Activated CD8-positive, alpha-beta memory T cell treated with anti-CD3 and anti-CD28 coated beads for 1 hour (primary cell): ENCODE measurements at places on chromosomes 2 and 18.

DNA sequence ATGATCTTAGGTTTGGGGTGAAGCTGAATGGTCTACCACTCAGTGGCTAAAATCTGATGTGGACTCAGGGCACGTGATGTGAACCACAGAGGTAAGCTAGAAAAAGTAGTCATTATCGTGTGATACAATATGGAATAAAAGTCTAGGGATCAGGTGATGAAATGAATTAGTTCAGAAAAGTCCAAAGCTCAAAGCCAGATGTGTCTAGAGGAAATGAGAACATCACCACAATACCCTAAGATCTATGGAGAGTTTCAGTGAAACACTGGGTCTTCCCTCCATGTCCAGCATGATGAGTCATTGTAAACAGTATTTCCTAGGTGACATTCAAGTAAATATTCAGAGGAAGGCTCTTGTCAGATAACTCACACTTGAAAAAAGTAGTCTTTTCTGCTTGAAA is 1257.4 kb upstream of the ZEB2 start:
- no peak for DNase-seq

- no peak for DNase-seq
These were observed 344.3 kb upstream of the KCNH7 start for GRCh38 chr2:163182764-163183354.

DNA sequence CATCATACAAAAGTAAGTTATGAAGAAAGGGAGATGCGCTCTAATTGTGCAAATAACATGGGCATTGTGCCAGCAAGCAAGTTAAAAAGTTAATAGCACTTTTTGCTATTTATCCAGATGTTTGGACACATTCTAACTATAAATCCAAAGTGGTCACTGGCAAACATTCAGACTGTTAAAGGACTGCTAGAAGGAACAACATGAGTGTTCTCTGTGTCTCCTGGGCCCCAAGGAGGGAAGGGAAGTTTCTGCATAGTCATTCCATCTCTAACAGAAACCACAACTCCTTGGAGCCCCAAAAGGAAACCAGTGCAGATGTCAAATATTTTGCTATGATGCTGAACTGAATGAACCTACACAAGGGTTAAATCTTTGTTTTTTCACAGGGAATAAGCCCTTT is 213.3 kb upstream of the HNRNPA3 start:
- DNase-seq, result no peak

DNA sequence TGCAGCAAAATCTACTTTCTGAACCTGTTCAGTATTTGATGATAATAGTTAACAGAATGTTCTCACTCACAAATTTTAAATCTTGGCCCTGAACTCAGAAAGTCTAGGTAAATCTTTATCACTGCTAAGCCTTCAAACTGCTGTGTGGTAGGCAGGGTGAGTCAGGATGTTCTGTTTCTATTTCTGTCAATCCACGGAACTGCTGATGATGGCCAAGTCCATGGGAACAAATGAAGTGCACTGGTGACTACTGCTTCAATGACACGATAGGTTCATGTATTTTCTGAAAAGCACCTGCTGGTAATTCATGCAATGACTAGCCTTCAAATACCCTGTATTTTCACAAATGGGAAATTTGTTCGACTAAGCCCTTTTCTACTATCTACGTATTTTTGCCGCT is 14.2 kb downstream of the NIFK start:
- no peak for DNase-seq

- no peak for DNase-seq
These were observed 53.4 kb downstream of the NAPG start for GRCh38 chr18:10579079-10579867.

GRCh38 chr2:140657657-140658056 is 1473.2 kb downstream of the LRP1B start:
- DNase-seq, result no peak

GRCh38 chr2:112622528-112622849 is 23.2 kb upstream of the SLC20A1 start:
- DNase-seq, result no peak

GRCh38 chr2:125169764-125170146 is 1144.7 kb downstream of the CNTNAP5 start:
- DNase-seq, result no peak

DNA sequence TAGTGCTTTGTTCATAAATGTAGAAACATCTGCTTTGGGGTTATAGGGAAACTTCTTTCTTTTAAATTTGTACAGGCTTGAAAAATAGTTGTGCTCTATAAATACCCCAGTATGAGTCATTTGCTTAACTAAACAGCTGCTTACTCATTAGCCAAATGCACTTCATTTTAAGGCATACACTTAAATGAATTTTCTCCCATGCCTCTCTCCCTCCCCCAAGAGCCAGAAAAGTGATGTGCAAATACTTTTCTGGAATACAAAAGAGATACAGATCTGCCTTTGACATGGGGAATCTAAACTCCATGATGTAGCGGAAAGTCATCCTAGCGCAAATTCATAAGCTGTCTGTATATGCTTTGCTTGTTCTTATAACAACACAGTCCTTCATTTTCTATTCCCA is 469.4 kb downstream of the DLGAP1 start:
- no peak for DNase-seq

GRCh38 chr2:179340678-179341077 is 76.0 kb upstream of the SESTD1 start:
- DNase-seq, result no peak

GRCh38 chr18:12911025-12911928 is 27.2 kb upstream of the PTPN2 start:
- no peak for DNase-seq

DNA sequence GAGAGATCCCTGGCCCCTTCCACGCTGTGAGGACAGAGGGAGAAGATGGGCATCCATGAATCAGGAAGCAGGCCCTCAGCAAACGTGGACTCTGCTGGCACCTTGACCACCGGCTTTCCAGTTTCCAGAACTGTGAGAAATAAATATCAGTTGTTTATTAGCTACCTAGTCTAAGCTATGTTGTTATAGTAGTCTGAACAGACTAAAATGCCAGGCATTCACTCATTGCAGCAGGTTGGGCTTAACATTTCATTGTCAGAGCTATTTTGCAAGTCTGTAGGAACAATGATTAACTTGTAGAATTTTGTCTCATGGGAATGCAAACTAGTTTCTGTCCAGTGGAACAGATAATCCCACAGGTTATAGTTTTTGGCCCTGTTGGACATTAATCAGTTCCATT is 24.8 kb upstream of the TBC1D8 start:
- DNase-seq, result no peak

DNA sequence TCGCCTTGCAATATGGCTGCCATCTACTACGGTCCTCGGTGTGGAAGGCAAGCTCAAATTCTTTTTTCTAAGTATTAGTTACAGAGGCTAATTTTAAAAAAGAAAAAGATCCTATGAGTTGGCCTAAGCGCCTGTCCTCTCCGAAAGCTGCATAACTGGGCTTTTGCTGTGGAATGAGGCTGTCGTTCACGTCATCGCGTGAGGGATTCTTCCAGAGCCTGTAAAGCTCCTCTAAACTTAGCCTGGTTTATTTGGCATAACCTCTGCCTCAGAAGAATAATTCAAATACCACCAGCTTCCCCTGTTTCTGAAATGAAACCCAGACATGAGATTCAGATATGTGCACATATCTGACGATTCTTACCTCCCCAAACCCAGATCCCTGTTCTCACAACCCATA is 187.4 kb downstream of the DNER start:
- DNase-seq, result no peak

- DNase-seq, result no peak
These were observed 30.5 kb downstream of the MAL start for GRCh38 chr2:95056044-95056443.

DNA sequence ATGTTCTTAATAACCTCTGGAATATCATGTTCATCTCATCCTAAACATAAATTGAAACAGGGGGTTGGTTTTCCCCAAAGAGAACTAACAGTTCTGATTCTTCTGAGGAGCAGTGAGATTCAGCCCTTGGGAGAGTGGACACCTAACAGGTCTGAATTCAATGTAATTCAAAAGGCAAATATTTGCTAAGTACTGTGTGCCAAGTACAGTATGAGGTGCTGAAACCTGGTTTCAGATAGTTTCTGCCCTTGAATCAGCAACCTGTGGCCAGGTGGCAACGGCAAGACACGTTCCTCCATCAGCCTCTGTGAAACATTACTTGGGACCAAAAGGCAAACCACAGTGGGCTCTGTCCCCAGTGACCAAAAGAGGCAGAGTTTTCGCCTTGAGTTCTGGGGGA is 1.3 kb downstream of the LRRC30 start:
- DNase-seq, result no peak

DNA sequence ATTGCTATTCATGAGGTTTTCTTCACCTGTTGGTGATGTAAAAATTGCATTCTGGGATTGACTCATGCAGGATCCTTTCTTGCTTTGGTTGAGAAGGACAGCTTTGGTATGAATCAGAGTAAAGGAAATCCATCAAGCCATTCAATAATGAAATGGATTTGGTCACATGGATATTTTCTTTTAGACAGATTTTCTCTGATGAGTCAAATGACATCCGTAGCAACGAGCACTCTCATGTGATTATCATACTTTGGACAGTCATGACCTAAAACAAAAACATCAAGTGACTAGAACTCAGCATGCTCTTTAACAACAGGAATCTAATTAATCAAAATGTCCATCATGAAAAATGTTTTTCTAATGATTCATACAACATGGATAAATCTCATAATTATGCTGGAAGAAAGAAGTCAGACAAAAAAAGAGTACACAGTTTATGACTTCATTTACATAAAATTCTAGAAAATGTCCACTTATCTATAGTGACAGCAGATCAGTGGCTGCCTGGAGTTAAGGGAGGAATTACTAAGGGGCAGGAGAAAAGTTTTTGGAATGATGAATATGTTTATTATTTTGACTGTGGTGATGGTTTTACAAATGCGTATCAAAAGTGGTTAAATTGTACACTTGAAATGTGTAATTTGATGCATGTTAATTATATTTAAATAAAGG is 30.7 kb downstream of the TRAK2 start:
- DNase-seq, result no peak

- DNase-seq, result no peak
These were observed 27.0 kb downstream of the IMPA2 start for GRCh38 chr18:12008181-12008767.

DNA sequence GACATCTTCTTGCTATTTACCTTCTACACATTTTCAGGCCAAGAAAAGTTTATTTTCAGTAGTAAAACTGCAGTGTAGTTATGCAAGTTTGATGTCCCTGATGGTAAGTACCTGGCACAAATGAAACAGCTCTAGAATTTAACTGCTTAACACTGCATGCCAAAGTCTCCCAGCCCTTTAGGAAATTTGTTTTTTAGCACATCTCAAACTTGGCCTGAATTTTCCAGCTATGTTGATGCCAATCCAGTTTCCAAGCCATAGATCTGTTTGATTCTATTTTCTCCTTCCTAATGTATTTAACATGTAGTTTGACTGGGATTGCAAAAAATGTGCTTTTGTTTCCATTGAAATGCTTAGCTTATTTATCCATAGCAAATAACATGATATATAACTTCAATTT is 29.3 kb upstream of the ZNF385B start:
- no peak for DNase-seq

GRCh38 chr2:43946685-43947084 is 49.1 kb downstream of the LRPPRC start:
- DNase-seq, result no peak

DNA sequence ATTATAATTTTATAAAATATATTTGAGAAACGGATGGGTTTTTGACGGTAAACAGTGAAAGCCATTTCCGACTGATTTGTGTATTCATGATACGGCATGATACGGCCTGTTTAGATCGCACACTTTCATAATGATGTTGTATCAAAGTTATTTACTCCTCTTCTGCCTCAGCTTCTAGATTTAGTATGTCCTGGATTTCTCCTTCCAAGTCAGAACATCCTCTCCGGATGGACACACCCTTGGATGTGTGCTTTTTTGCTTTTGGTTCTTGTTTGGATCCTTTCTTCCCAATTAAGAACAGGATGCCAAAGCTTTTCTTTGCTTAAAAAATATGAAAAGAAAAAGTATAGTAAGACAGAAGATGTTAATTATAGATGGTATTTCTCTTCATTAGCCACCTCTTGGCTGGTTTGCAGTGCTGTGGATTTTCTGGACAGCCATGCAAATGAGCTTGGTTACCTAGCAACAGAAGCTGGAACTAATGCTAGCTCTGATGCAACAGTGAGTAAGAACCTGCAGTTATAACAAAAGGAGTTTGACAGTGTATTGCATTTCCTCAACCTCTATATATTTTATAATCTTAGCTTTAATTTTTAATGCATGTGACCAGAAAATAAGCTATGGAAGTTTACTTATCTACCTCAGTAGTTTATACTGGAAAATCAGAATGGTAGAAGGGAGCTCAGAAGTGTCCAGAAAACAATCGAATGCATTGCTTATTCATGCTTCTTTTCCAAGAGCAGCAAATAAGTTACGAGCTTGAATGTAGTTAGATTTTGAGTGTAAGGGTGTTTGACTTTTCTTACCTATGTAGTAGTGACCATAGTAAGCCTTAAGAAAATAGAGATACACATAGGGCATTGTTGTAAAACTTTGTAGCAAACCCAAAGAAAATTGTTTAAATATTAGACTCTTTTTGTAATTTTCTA is 27.9 kb downstream of the RMND5A start:
- DNase-seq, result no peak

- no peak for DNase-seq
These were observed 72.4 kb upstream of the KIF5C start for GRCh38 chr2:148802448-148803220.

GRCh38 chr18:10010611-10011015 is 96.8 kb downstream of the VAPA start:
- no peak for DNase-seq

- DNase-seq, result no peak
These were observed 1076.5 kb upstream of the ZEB2 start for GRCh38 chr2:145596416-145596815.

DNA sequence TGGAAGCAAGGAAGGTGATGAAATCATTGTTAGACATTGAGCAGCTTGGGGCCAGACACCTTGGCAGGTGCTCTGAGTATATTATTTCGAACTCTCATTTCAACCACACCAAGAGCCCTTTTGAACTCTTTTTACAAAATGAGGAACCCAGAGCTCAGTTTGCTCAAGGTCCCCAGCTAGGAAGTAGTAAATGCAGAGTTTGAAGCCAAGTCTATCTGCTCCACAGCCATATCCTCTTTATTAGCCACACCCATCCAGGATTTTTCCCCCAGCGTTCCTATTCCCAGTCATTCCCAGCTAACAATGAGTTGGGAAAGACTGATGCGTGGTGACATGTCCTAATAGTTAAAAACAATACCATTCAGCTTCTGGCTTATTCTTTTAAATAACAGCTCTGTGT is 40.2 kb downstream of the SEMA4F start:
- no peak for DNase-seq

GRCh38 chr2:67277450-67277849 is 119.7 kb upstream of the ETAA1 start:
- no peak for DNase-seq

DNA sequence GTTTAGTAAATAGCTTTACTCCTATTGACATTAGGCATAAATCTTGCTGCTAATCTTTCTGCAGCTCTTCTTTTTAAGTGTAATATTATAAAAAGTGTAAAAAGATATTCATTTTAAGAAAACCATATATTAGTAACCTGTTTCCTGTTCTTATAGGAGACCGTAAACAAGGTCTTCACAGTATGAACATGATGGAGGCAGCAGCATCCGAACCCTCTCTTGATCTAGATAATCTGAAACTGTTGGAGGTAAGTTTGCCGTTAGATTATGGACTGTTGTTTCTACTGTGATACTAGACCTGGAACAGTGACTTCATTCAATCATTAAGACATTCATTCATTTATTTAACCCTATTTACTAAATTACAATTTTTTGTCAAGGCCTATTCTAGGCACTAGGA is 120.0 kb upstream of the FAM117B start:
- no peak for DNase-seq

GRCh38 chr18:46401486-46402070 is 255.4 kb downstream of the LOXHD1 start:
- no peak for DNase-seq
